Naive thymus-derived CD4-positive, alpha-beta T cell (primary cell): ENCODE measurements at places on chromosomes 2 and 18. TPM values are rescaled to one million over a fixed set of nuclear protein-coding genes. Genes with fewer than 3 reads are reported as not detected.

DNA sequence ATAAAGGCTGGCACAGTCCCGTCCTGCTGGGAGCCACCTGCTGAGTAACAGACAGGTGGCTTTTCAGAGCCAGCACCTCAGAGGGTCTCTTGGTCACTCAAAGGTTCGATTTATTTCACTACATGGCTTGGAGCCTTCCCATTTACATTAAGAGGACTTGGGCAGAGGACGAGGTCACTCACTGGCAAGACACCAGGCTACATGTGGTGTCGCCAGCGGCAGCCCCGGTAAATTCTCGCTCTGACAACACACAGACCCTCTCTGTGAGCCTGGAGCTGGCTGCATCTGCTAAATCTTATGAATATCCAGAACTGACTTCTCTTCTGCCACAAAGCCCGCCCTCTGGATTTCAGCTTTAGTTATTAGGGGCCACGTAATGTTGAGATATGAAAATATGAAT is 254.7 kb downstream of the VAPA start:
- DNase-seq: no peak
- H3K27me3 ChIP-seq: no peaks in the 10 kb centered on the region
- H3K4me1 ChIP-seq: no peaks in the 10 kb centered on the region
- H3K27ac ChIP-seq: no peak overlapping the region
- H3K36me3 ChIP-seq: no peaks in the 10 kb centered on the region

- DNase-seq: no peak
- no peak overlapping the region for H3K4me3 ChIP-seq
- no peaks in the 10 kb centered on the region for H3K36me3 ChIP-seq
Observed at GRCh38 chr2:177852389-177852788, 220.2 kb downstream of the PDE11A start.

DNA sequence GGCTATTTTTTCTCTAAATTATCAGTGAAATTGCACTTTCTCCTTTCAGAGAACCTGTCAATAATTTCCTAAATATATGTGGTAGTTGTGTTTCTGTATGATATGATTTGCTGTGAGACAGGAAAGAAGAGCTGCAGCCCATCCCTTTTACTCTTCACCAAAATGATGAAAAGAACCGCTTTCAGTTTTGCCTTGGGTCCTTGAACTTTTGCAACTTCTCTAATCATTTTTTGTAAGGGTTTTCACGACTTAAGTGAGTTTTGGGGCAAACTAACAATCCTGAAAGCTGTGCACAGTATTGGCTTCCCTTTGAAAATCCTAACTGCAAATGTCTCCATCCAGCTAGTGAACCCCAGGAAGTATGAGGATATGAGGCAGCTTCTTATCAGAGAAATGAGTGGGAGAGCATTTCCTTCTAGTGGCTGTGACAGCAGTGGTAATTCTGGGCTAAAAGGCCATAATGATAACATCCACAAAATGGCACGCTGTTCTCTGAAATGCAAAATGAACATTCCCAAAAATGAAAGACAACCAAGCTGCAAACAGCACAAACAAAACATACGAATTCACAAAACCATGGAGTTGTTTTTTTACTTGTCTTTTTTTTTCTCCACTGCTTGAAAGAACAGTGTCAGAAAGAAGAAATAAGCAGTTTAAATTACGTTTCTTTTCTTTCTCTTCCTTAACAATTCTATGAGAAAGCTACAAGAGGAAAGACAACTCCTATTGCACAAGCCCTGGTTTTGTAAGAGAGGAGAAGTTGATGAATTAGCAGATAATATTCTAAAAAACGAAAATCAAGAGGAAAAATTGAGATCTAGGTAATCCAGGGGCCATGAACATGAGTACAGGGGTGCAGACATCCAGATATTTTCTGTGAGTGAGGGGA is 1291.6 kb upstream of the ZEB2 start:
- no peak overlapping the region for H3K4me3 ChIP-seq
- H3K4me1 ChIP-seq: no peaks in the 10 kb centered on the region
- H3K27ac ChIP-seq: no peak overlapping the region
- no peaks in the 10 kb centered on the region for H3K27me3 ChIP-seq

DNA sequence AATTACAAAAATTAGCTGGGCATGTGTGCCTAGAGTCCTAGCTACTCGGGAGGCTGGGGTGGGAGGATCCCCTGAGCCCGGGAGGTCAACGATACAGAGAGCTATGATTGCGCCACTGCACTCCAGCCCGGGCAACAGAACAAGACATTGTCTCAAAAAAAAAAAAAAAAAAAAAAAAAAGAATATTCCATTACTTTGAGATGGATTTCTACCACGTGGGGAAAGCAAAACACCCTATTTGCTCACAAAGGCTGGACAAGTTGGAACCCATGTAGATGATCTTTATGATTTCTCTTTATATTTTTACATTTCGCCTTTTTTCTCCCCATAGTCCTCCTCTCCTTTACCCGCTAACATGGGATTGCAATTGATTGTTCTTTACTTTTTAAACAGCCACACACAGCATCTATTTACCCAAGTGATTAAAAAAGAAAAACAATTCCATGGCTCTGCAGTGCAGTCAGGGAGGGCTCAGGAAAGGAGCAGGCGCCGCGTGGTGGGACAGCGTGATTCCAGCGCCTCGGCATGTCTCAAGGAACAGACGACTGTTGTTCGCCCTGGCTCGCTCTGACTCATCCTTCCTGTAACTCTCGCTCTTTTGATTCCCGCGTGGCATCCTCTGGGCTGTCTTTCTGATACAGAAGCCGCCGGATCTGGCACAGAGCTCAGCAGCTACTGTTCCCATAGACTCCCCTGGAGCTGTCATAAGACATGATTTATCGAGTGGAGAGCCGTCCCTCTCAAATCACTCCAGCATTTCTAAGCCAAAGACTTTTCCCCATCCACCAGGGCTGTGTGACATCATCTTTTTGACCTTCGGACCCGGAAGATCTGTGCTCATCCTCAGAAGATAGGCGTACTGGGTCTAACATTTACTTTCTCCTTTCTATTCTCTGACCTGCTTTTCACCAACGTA is 230.4 kb upstream of the AGAP1 start:
- H3K36me3 ChIP-seq: no peaks in the 10 kb centered on the region
- DNase-seq: no peak
- H3K27ac ChIP-seq: no peak overlapping the region
- no peak overlapping the region for H3K4me3 ChIP-seq
- no peaks in the 10 kb centered on the region for H3K27me3 ChIP-seq

- no peak for DNase-seq
- H3K4me3 ChIP-seq: no peak overlapping the region
- no peak overlapping the region for H3K27ac ChIP-seq
Observed at GRCh38 chr2:23420840-23421476, 36.0 kb downstream of the KLHL29 start.

Gene BCL2
- 40.1 TPM for total RNA-seq

DNA sequence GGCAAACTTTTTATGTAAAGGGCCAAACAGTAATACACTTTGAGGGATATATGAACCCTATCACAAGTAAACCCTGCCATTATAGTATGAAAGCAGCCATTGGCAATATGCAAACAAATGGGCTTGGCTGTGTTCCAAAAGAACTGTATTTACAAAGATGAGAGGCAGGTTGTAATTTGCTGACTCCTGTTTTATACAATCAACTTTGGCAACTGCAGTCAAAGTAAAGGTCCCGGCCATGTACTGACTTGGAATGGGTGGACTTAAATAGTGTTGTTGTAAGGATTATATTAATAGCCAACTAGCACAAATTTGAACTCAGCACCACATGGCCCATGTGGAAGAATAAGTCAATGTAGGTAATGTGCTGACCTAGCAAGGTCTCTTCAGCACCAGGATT is 223.4 kb downstream of the WDPCP start:
- H3K27ac ChIP-seq: no peak overlapping the region
- H3K4me3 ChIP-seq: no peak overlapping the region
- DNase-seq: no peak
- no peaks in the 10 kb centered on the region for H3K36me3 ChIP-seq

DNA sequence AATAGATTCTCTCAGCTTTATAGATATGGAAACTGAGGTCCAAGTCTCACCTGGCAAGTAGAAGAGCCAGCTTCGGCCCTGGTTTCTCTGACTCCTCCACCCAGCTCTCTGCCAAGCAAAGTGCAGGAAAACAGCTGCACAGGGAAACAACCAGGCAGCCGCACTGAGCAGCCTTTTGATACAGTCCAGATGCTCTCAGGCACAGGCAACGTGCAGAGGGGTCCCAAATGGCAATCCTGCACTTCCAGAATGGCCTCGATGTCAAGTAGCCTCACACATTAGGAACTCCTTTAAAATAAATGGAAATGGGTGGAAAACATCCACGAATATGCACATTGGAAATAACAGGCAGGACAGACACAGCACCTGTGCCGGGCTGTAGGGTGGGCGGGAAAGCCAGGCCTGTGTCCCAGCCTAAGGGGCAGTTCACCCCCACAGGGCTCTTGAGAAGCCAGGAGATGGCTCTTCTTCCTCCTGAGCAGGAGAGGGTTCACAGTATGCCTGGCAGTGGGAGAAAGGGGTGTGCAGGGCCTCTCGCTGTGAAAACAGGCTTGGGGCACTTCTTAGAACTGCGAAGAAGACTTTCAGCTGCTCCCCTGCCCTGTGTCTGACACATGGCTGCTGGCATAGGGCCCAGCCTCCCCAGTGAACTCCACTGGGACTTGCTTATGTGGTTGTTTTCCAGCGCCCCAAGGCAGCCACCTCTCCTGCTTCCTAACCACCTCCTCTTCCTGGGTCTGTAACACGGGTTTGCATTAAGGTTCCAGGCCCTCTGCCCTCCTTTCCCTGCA is 63.9 kb upstream of the TUBA3E start:
- H3K36me3 ChIP-seq: no peaks in the 10 kb centered on the region
- H3K4me1 ChIP-seq: no peaks in the 10 kb centered on the region
- no peak for DNase-seq
- no peaks in the 10 kb centered on the region for H3K27me3 ChIP-seq
- H3K4me3 ChIP-seq: no peak overlapping the region

DNA sequence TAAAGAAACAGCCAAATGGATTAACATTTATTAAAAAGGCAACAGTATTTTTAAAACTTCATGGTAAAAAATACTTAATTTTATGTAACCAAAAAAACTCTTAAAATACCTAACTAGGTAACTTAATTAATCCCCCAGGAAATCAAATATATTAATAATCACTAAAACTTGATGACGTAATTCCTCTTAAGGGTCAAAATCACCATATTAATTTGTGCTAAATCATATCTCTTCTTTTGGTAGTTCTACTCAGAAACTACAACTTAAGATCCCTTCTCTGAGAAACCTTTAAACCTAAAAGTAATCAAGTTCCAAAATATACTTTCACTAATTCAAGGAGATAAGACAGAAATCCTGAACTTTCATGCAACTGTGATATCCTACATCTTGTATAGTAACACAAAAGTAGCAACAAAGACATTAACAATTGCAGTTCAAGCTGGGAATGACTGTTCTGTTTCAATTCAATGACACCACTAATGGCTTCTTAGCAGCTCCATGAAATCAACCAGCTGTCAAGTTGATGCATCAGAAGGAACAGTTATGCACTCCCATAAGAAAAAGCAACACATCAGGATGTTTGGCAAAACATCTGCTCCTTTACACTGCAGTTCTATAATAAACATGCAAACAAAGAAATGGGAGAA is 4.0 kb downstream of the BAZ2B start:
- peaks cover 5% of the 10 kb centered on the region for H3K4me1 ChIP-seq
- H3K27ac ChIP-seq: no peak overlapping the region
- DNase-seq: no peak
- peaks cover 3% of the 10 kb centered on the region for H3K27me3 ChIP-seq
- H3K4me3 ChIP-seq: no peak overlapping the region
- H3K36me3 ChIP-seq: no peaks in the 10 kb centered on the region

- H3K4me1 ChIP-seq: no peaks in the 10 kb centered on the region
- H3K4me3 ChIP-seq: no peak overlapping the region
- no peaks in the 10 kb centered on the region for H3K36me3 ChIP-seq
- no peak overlapping the region for H3K27ac ChIP-seq
- DNase-seq: no peak
- no peaks in the 10 kb centered on the region for H3K27me3 ChIP-seq
Observed at GRCh38 chr18:22790545-22791309, 142.4 kb upstream of the RBBP8 start.

DNA sequence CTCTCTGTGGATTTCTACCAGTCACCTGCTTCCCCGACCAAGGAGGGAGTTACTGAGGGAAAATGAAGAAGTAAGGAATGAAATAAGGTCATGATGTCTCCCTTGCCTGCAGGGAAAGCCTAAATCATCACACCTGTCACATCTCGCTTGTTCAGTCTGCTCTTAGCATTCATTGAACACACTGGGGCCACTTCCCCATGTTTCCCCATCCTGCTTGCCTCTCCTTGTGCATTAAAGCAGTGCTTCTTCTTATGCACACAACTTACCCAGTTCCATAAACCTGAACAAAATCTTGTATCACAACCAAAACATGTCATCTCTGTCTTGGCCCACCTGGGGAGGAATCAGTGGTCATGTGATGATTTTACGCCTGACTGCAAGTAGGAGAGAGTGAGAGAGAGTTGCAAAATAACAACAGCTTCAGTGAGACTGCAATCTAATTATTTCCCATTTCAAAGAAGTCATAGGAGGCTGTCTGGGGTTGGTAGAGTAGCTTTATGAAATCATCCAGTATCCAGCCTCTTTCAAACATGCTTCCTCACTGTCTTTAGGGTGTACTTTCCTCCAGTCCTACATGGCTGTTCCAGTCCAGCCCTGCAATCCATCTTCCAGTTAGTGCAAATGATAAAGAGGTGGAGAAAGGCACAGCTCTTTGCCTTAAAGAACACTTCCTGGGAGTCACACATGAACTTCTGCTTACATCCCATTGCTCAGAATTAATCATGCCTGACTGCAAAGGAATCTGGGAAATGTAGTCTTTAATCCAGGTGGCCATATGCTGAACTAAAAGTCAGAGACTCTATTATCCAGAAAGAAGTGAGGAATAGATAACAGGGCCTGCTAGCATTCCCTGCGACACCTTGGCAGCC is 220.1 kb downstream of the HAUS1 start:
- H3K36me3 ChIP-seq: no peaks in the 10 kb centered on the region
- no peak overlapping the region for H3K4me3 ChIP-seq
- DNase-seq: no peak
- H3K27me3 ChIP-seq: no peaks in the 10 kb centered on the region

Gene ACMSD
- total RNA-seq: not detected

Gene UGT1A5
- total RNA-seq: not detected in 2 replicates

GRCh38 chr2:241814643-241815476 is 5.9 kb downstream of the NEU4 start:
- no peak overlapping the region for H3K4me3 ChIP-seq
- H3K4me1 ChIP-seq: peaks cover 12% of the 10 kb centered on the region
- no peak for DNase-seq
- H3K27me3 ChIP-seq: no peaks in the 10 kb centered on the region
- no peaks in the 10 kb centered on the region for H3K36me3 ChIP-seq

- no peak overlapping the region for H3K4me3 ChIP-seq
- no peaks in the 10 kb centered on the region for H3K36me3 ChIP-seq
- H3K27ac ChIP-seq: no peak overlapping the region
- H3K4me1 ChIP-seq: no peaks in the 10 kb centered on the region
Observed at GRCh38 chr2:233833345-233833744, 21.0 kb downstream of the HJURP start.

DNA sequence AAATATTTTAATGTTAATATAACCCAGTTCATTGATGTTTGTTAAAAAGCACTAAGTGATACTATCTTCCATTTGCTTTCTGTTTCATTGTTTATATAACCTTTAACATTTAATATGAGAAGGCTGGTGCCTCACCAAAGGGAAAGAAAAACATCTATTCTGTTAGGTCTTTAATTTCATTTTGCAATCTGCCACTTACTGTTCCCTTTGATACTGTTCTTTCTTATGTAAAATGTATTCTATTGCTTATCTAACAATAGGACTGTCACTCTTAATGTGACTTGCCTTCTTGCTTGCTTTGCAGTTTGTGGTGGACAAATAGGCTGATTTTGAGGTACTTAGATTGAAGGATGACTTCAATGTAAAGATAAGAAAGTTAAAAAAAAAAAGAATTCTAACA is 1666.1 kb upstream of the DDX18 start:
- DNase-seq: no peak
- no peaks in the 10 kb centered on the region for H3K36me3 ChIP-seq
